ENCODE measurements at places on chromosomes 3 and 15. TPM values are rescaled to one million over a fixed set of nuclear protein-coding genes. Genes with fewer than 3 reads are reported as not detected.

The BFSP2 gene
- not detected for total RNA-seq

The PXYLP1 gene
- 17.5 TPM for total RNA-seq

The NDN gene
- 23.4 TPM for total RNA-seq

The IQCF5 gene
- not detected for total RNA-seq

The RPP25 gene
- 22.6 TPM for total RNA-seq

The PRRT3 gene
- 2.7 TPM for total RNA-seq

The CIAO2A gene
- 55.8 TPM for total RNA-seq

The AGBL1 gene
- total RNA-seq = 13.5 TPM

The CD200R1 gene
- total RNA-seq = 2.5 TPM

The MYO5C gene
- total RNA-seq = 81.4 TPM

The ROPN1 gene
- not detected for total RNA-seq

The AP3B2 gene
- 0.39 TPM for total RNA-seq

The NANOGP8 gene
- 1.4 TPM for total RNA-seq

The TGM4 gene
- total RNA-seq = not detected

The ITIH4 gene
- total RNA-seq = 24.7 TPM

The LYSMD2 gene
- 22.8 TPM for total RNA-seq

The SCN11A gene
- total RNA-seq = 1.0 TPM

The PSTPIP1 gene
- 37.0 TPM for total RNA-seq

The KATNBL1 gene
- total RNA-seq = 71.2 TPM

The ACKR4 gene
- total RNA-seq = 7.2 TPM

The C3orf70 gene
- 1.7 TPM for total RNA-seq

The CHL1 gene
- total RNA-seq = 14.3 TPM

The PARP15 gene
- total RNA-seq = 7.4 TPM

Data from upper lobe of left lung (tissue), 6 donors.